ENCODE measurements at places on chromosomes 2 and 18. TPM values are rescaled to one million over a fixed set of nuclear protein-coding genes. Genes with fewer than 3 reads are reported as not detected.

The ATP6V1C2 gene
- not detected for total RNA-seq

The COX7A2L gene
- 238 TPM for total RNA-seq

The LYG2 gene
- not detected for total RNA-seq

The ACTG2 gene
- total RNA-seq = 2.2 TPM

The WNT10A gene
- 0.53 TPM for total RNA-seq

The PLGLB1 gene
- 1.7 TPM for total RNA-seq

The LOXL3 gene
- 0.83 TPM for total RNA-seq

The COBLL1 gene
- 35.0 TPM for total RNA-seq

The ZAP70 gene
- total RNA-seq = 0.17 TPM

The TCF23 gene
- total RNA-seq = not detected

The STPG4 gene
- 0.64 TPM for total RNA-seq

The SP5 gene
- not detected for total RNA-seq

The ADD2 gene
- not detected for total RNA-seq

The GAL3ST2 gene
- total RNA-seq = not detected

The UGT1A7 gene
- not detected for total RNA-seq

The EIF5B gene
- 19.5 TPM for total RNA-seq

The TUBB8B gene
- 0.68 TPM for total RNA-seq

The SLC9A4 gene
- total RNA-seq = not detected

The ANKRD62 gene
- not detected for total RNA-seq

The SGO2 gene
- 2.0 TPM for total RNA-seq

The RGPD3 gene
- not detected for total RNA-seq

The CPS1 gene
- total RNA-seq = 20.3 TPM
